NCI-H446 (cell line): ENCODE measurements at places on chromosomes 3 and 15.

GRCh38 chr15:65942436-65942835 lies 73.1 kb downstream of the RAB11A start:
- DNase-seq: no peak

DNA sequence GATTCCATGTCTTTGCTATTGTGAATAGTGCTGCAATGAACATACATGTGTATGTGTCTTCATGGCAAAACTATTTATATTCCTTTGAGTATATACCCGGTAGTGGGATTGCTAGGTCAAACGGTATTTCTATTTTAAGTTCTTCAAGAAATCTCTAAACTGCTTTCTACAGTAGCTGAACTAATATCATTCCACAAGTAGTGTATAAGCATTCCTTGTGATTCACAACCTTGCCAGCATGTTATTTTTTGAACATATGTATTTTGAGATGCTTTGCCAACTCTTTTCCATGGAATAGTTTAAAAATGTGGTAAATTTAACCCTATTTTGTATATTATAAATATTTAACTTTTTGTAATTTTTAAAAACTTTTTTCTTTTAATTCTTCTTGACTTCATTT lies 592.7 kb upstream of the NAALADL2 start:
- DNase-seq: no peak

GRCh38 chr3:3082234-3082924 lies 27.8 kb downstream of the IL5RA start:
- no peak for DNase-seq

DNA sequence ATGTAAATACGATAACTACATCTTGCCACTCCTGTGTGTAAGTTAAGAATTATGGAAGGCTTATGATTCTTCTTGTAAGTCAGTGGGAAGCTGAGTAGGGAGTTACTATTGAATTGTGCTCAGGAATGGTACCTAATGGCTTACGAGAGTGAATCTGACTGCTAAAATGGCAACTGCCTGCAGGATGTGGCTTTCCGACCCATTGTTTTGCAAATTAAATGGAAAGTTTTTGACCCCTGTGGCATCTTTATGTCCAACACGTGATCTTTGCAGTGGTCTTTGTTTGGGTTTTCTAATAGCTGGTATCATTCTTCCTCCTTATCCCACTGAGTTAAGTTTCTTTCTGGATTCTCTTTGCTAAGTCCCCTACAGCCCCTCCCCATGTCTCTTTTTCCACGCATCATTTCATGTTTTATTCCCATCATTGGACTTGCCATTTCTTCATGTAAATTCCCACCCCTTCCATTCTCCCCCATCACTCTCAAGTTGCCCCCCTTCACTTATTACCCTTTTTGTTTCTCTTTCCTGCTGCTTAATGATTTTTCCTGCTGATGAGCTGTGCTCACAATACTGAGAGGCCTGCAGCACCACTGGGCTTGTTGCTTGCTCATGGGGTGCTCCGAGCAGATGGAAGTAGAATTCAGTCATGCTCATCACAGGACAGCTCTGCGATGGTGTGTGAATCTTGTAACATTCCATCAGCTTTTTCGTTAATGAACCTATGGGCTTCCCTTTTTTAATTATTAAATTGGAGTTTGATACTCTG lies 428.2 kb upstream of the IL12A start:
- no peak for DNase-seq

- DNase-seq: no peak
Measured at GRCh38 chr3:13329746-13330145, 90.4 kb downstream of the NUP210 start.

GRCh38 chr15:42427429-42428223 lies 63.3 kb downstream of the ZNF106 start:
- peak; percentile 24 for DNase-seq

- DNase-seq: no peak
Measured at GRCh38 chr15:49876401-49877038, 242.5 kb downstream of the ATP8B4 start.

- no peak for DNase-seq
Measured at GRCh38 chr3:38960953-38961622, 90.7 kb downstream of the SCN11A start.

DNA sequence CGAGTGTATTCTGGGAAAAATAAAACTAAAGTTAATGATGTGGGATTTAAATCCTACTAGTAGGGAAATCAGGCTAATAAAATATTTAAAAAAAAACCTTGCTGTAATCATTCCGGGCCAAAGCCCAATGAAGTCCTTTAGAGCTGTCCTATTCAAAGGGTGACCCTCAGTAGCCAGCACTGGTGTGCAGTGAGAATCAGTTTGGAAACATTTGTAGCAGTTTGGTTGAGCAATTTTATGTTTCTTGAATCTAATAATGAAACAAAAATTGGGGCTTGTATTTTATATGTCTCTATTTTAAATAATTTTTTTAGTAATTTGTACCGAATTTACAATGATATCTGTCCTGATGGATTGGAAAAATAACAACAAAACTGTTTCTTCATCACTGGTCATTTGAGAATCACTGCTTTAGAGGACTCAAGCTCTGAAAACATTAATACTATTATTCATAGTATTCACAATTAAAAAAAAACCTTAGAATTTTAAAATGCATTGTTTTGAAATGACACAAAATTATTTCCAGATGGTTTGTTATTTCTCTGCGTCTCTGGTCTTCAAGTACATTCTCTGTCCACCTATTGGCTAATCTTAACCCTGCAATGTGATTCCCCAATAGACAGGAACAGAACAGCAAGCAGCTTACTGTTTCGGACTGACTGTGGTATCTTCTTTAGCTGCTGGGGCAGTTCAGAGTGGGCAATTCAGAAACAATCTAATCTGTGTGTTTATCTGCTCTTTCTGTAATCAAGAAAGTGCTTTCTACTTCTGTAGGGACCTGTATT lies 71.2 kb downstream of the OTOL1 start:
- DNase-seq: no peak

- DNase-seq: no peak
Measured at GRCh38 chr3:124223853-124224252, 231.9 kb upstream of the ROPN1 start.

DNA sequence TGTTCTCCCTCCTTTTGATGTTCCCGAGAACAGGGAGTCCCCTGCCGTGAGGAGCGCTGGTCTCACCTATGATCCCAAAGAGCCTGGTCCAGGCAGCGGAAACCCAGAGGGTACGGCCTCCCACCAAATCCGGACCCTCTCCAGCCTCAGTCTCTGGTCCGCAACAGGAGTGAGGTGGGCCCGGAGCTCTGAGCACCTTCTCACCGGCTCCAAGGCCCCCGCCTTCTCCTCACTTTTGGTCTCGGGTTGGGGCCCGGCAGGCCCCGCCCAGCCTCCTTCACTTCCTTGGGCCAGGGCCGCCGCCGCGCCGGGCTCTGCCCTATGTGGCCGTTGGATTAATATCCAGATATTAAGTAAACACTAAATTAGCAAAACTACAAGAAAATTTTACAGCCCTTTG lies 5.7 kb upstream of the SKOR1 start:
- no peak for DNase-seq

- no peak for DNase-seq
Measured at GRCh38 chr3:49098910-49099630, 5.2 kb upstream of the QRICH1 start.

DNA sequence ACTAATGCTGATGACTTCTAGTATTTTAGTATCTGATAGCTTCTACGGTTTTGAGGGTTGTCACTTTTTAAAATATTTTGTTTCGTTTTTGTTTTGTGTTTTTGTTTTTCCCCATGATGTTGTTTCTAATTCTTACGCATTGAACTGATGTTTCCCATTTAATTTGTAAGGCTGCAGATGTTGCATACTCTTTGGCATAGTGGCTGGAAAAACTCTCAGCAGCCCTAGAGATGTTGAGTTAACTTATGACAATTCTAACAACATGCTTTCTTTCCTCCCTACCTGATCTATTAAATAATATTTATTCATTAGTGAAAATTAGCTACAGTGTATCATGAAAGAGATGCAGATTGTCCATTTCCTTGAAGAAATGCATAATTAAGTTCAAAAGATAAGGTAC lies 559.3 kb upstream of the GRM7 start:
- no peak for DNase-seq

- no peak for DNase-seq
Measured at GRCh38 chr3:187963003-187963676, 190.8 kb upstream of the LPP start.

- peak; percentile 41 for DNase-seq
Measured at GRCh38 chr3:146189519-146190173, 28.7 kb upstream of the PLOD2 start.

DNA sequence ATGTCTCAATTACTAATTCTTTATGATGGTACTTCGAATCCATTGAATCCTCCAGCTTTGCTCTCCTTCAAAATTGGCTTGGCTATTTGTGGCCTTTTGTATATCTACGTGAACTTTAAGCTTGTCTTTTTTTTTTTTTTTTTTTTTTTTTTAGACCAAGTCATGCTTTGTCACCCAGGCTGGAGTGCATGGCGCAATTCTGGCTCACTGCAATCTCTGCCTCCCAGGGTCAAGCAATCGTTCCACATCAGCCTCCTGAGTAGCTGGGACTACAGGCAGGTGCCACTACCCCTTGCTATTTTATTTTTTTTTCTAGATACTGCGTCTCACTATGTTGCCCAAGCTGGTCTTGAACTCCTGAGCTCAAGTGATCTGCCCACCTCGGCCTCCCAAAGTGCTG lies 7.7 kb upstream of the DIPK2A start:
- DNase-seq: no peak

- no peak for DNase-seq
Measured at GRCh38 chr3:40691452-40691861, 166.7 kb downstream of the ZNF621 start.

DNA sequence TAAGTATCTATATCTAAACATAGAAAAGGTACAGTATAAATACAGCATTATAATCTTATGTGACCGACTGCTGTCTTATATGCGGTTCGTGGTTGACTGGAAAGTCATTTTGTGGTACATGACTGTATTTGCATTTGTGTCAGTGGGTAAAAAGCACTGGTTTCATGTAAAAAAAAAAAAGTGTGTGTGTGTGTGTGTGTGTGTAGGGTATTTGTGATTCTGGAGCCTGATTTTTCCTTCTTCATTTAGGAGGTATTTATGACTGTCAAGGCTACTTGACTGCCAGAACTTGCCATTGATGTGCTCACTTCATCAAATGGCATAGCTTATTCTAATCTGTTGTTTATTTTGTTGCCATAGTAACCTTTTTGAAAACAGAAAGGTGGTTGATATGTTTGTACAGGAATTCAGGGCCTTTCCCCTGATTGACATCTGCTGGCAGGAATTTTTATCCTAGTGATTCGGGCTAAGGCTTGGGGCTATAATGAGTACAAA lies 63.2 kb downstream of the AKAP13 start:
- DNase-seq: no peak

DNA sequence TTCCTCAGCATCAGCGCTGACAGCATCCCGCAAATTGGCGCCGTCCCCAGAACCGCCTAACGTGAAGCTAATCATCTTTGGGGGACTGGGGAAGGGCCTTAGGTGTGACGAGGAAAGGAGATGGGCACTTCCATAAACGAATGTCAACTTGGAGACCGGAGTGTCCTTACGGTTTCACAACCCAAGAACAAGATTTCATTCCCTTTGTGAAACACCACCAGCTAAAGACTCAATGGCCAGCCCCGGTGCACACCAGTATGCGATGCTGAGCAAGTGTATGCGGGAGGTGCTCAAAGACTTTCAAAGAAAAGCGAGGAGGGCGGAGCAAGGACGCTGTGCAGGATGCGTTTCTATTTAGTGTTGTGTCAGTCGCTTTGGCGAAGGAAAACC lies 759 bp upstream of the TTBK2 start:
- DNase-seq: no peak

DNA sequence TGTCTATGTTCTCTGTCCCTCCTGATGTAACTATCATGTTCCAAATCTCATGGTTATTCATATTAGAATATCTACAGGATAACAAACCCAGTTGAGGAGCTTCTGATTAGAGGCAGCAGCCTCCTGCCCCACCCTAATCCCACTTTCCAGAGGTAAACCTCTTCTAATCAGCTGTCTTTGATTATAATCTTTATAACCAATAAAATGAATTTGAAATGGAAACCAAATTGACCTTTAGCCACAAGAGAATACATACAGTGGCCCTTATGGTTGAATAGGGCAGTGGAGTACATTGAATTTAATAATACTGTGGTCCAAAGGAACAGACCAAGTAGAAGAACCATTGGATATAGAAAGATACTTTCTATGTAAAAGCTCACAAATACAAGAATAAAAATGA lies 281.3 kb upstream of the UMPS start:
- DNase-seq: no peak

GRCh38 chr3:133468251-133468721 lies 68.4 kb downstream of the BFSP2 start:
- no peak for DNase-seq

DNA sequence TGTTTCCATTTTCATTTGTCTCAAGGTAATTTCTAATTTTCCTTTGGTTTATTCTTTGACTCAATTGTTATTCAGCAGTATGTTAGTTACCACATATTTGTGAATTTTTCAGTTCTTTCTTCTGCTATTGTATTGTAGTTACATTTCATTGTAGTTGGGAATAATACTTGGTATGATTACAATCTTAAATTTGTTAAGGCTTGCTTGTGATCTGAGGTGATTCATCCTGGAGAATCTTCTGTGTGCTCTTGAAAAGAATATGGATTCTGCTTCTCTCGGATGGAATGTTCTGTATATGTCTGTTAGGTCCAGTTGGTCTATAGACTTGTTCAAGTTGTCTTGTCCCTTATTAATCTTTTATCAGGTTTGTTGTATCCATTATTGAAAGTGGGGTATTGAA lies 63.4 kb upstream of the VEPH1 start:
- DNase-seq: no peak

DNA sequence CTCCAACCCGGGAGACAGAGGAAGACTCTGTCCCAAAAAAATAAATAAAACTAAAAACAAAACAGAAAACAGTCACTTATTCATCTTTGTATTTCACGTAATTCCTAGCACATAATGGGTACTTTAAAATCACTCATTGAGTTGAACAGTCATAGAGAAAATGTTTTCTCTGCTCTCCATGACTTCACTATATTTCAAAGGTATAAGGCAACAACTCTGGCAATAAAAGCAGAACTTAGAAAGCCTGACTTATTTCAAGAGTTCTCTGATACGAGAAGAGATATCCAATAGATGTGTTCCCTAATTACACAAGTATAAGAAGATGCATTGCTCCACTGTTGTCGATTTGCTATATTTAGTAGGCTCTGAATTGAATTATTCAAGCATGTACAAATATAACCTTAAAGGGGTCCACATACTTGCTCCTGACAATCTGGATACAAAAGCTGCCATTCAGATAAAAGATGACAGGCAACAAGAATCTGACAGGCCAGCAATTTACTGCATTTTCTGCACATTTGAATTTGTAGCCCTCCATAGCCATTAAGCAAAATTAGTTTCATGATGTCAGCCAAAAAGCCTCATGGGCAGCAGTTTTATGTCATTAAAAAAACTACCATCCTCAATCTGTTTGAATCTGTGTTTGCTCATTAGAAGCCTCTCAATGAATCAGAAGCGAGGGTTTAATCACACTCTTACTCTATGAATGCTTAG lies 47.9 kb downstream of the PEAK1 start:
- DNase-seq: no peak
